ENCODE measurements at places on chromosomes 3 and 15. TPM values are rescaled to one million over a fixed set of nuclear protein-coding genes. Genes with fewer than 3 reads are reported as not detected.
A peak's percentile ranks its signal among the peaks of the same experiment; 100 is the strongest.

DNA sequence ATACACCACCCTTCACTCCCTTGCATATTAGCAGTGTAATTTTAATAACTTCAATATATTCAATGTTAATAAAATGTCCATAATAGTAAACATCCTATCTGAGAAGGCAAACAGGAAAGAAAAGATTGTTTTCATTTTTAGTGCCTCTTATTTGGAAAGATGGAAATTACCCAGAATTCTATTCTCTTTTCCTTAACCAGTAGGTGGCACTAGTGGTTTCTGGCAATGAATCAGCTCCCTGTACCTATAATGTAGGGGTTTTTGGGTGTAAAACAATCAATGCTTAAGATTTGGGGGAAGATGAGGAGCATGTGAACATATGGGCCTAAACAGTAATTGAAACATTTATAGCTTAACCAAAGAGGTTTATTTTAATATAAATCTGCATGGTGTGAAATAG, 5.7 kb upstream of the SEMA6D start:
- no peak for DNase-seq

DNA sequence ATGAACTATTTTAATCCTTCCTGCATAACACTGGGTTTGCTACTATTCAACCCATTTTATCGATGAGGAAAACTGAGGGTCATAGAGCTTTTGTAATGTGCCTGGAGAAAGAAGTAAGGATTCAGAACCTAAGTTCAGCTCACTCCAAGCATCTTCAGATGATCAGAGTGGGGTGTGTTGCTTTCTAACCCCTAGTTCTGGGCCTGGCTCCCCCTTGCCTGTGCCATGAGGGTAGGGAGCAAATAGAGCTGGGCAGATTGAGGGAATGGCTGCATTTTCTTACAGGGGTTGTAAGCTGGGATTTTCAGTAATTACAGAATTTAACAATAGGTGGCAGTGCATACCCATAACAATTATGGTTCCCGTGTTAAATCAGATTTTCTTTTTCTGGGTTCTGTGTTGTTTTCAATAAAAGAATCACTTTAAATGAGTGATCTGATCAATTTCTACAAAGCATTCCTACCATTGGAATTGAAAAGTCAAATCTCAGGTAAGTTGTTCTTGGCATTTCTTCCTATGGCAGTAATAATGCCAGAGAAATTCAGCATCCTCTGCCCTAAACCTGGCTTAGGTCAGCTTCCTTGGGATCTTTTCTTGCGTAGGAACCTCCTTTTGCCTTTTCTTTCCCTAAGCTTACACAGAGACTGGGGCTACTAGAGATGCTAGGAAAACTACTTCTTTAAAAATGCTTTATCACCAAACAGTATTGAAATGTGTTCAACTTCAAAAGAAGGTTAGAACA, 103.8 kb upstream of the IL12A start:
- DNase-seq, result peak; percentile 58

- DNase-seq, result no peak
Observed at GRCh38 chr15:63396152-63396928, 14.7 kb upstream of the CA12 start.

GRCh38 chr3:52841211-52841980, 6.6 kb upstream of the MUSTN1 start:
- no peak for DNase-seq

GRCh38 chr3:16697443-16698147, 92.4 kb upstream of the DAZL start:
- DNase-seq, result no peak

DNA sequence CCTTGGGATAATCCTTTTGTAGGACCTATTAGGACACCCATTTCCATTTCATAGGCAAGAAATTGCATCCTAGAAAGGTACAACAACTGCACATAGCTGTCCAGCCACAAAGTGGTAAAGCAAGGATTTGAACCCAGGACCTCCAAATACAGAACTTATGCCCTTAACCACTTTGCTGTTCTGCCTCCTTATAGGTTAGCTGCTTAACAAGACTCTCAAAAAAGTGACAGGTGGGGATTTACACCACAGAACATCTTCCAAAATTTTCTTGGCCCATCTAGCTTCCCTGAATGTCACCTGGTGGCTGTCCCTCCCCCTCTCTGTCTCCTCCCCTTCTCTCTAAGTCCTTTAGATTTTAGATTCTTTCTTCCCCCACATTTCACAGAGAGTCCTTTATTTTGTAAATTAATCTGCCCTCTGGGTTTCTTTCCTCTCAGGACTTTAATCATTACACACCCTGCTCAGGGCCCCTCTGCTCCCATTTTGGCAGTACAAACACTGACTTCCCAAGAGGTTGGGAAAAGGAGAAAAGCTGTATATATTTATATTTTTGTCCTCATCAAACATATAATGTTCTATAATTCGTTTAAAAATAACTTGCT, 120.6 kb downstream of the CPNE4 start:
- DNase-seq, result no peak

DNA sequence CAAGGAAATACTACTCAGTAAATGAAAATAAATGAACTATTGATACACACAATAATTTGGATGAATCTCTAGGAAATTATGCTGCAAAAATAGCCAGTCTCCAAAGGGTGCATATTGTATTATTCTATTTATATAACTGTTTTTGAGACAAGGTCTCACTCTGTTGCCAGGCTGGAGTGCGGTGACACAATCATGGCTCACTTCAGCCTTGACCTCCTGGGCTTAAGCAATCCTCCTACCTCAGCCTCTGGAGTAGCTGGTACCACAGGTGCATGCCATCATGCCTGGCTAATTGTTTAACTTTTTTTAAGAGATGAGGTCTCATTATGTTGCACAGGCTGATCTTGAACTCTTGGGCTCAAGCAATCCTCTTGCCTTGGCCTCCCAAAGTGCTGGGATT, 12.5 kb downstream of the KLHDC8B start:
- no peak for DNase-seq

PDE12 gene
- total RNA-seq, result 5.9 TPM

SI gene
- total RNA-seq, result not detected

Measured in Caki2 (cell line).